ENCODE measurements at places on chromosomes 2 and 18.

- no peak for DNase-seq
Observed at GRCh38 chr2:180970016-180970415, 10.4 kb upstream of the UBE2E3 start.

- no peak for DNase-seq
Observed at GRCh38 chr2:149901231-149901859, 313.8 kb upstream of the MMADHC start.

GRCh38 chr2:88638743-88639142 lies 11.5 kb upstream of the EIF2AK3 start:
- DNase-seq = no peak

- no peak for DNase-seq
Observed at GRCh38 chr2:188068093-188068492, 223.6 kb upstream of the GULP1 start.

DNA sequence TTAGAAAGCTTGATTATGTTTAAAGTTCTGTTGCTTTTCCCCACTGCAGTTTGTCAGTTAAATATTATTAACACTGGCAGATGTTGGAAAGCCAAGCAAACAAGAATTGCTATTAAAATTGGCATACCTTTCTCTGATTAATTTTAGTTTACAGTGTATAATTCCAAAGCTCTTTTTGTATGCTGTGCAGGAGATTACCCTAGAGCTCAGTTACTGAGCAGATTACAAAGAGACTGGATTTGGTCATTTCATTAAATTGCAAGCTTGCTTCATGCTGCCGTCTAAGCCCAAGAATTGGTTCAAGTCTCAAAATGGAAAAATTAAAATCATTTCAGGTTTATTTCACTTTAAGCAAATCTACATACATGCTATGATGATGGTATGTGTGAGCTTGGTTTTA lies 2.3 kb downstream of the ASAP2 start:
- DNase-seq = no peak

DNA sequence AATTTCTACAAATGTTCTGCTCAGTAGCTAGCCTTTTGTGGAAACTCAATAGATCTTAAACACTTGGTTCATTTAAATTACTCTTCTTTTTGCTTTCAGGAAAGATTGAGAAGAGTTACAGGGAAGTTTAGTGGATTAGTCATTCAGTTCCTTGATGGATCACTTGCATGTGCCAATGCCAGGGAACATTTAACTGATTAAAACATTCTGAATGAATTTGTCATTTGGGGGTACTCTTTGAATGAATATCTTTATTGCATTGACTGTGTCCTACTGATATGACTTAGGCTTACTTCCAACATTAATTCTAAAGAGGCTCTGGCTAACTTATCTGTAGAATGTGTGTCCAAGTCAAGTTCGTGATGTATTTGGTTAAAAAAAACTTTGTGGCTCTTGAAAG lies 199.8 kb downstream of the PLCL1 start:
- DNase-seq = no peak

All from NCI-H1092 treated with DMSO at 0.1 percent for 48 hours (cell line).